ENCODE measurements at places on chromosomes 6 and 20. TPM values are rescaled to one million over a fixed set of nuclear protein-coding genes. Genes with fewer than 3 reads are reported as not detected.

ARFGEF3 gene
- total RNA-seq, result 0.11 TPM

RBPJL gene
- not detected for total RNA-seq

GGTLC1 gene
- not detected for total RNA-seq

ISM1 gene
- total RNA-seq, result 3.0 TPM

DEFB132 gene
- not detected for total RNA-seq

SCUBE3 gene
- total RNA-seq, result not detected

ZNF292 gene
- total RNA-seq, result 50.9 TPM

PROKR2 gene
- not detected for total RNA-seq

Data from T-helper 2 cell treated with Interferon-gamma antibody and Interleukin-4, amounts not matched to agents 100 ng/mL and 5 ng/mL, for 36 hours (primary cell).